Progenitor cell of endocrine pancreas (in vitro differentiated cells): ENCODE measurements at places on chromosomes 2 and 18.

GRCh38 chr2:216161967-216162366 lies 52.8 kb downstream of the XRCC5 start:
- no peak for DNase-seq

DNA sequence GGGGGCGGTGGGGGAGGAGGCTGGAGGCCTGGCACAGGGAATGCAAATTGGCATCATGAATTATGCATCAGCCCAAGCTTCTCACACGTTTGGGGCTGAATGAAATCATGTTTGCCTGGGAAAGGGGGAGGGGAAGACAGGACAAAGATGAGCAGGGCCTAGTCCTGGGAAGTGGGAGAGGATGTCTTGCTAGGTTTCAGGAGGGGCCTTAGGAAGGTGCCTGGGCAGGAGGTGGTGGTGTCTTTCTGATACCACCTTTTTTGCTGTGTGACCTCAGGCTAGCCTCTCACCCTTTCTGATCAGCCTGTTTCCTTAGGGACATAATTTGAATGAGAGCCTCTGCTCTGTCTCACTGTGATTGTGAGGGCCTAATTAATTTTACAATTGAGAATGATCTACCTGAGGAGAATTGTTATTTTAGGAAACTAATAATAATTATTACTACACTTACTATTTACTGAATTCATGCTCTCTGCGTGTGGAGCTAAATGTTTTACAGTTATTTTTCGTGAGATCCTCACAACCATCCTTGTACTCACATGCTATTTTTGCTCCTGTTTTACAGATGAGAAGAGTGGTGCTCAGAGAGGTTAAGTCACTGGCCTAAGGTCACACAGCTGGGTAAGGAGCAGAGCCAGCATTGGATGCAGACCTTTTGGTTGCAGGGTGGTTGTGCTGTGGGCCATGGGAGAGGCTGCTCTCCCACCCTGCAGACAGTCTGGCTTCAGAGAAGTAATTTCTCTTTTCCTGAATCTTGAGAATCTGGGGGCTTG lies 39.6 kb downstream of the INHBB start:
- DNase-seq = no peak

DNA sequence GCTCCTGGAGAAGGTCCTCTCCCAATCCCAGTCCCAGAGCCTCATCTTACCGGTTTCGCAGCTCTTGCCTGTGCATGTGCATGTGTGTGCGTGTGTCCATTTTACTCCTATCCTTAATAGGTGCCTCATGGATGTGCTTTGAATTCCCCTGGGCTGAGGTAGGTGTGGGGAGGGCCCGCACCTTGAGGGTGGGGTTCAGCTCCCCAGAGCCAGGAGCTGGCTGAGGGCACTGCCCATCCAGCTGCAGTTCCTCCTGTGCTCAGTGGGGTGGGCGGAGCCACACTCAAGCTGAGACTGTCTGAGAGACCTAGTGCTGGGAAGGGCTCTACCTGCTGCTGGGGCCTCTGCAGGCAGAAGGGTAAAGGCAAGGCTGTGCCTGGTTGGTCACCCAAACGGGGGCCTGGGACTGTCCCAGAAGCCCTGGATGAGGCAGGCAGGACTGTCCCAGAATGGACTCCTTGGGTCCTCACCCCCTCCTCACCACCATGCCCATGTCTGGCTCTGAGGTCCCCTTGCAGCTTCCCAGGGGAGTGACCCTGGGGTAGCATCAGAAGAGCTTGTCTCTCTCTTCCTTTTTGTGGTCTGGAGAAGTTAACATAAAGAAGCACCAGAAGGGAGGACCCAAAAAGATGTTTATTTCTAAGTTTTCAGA lies 8.9 kb downstream of the GDF7 start:
- no peak for DNase-seq

GRCh38 chr2:100878000-100878791 lies 58.3 kb downstream of the NPAS2 start:
- no peak for DNase-seq
